Activated naive CD4-positive, alpha-beta T cell (primary cell): ENCODE measurements at places on chromosomes 3 and 15.

GRCh38 chr15:100801256-100801900 lies 78.3 kb upstream of the ALDH1A3 start:
- no peak for DNase-seq

GRCh38 chr3:115644391-115644790 lies 21.1 kb downstream of the GAP43 start:
- DNase-seq: no peak

GRCh38 chr3:185981621-185982020 lies 43.8 kb upstream of the TRA2B start:
- no peak for DNase-seq

DNA sequence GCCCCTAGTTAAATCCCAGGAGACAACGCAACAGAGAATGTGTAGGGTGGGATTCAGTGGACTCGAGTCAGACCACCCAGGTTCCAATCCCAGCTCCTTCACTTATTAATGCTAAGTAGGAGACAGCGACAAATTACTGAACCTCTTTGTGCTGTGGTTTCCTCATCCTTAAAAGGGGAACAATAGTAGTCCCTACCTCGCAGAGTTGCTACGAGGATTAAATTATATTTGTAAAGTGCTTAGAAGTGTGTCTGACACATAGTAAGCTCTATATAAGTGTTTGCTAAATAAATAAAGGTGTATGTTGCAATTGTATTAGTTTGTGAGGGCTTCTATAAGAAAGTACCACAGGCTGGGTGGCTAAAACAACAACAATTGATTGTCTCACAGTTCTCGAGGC lies 58.0 kb upstream of the PPARG start:
- no peak for DNase-seq

DNA sequence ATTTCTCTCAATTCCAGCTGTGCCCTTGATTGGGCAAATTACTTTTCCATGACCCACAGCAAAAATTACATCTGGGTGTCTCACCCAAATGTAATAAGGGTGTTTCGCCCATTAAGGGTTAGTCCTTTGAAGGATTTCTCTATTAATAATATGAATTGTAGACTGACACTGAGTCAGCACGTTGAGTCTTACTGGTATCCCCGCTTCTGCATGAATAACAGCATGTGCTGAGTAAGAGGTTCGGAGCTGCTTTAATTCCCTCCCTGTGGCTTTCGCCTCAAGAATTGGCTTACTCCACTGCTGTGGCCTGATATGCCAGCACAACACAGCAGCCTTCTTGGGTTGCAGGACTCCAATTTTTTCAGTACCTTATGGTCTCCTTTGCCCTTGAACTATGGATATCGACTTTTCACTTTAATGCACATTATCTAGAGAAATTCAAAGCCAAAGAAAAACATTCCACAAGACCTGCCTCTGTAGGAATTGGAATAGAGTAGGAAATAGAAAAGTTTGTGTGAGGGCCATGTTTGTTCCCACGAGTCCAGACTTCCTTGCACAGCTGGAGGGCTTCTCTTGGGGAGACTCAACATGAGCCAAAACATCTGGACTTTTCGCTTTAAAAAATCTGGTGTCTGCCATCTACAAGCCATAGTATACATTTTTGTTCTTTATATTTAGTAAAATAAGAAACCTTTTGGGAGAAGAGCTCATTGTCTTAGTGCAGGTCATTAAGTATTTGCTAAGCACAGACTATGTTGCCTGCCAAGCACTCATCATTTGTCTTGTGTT lies 20.7 kb upstream of the ERC2 start:
- no peak for DNase-seq
